Panc1 (cell line): ENCODE measurements at places on chromosomes 1 and 21. TPM values are rescaled to one million over a fixed set of nuclear protein-coding genes. Genes with fewer than 3 reads are reported as not detected.

DNA sequence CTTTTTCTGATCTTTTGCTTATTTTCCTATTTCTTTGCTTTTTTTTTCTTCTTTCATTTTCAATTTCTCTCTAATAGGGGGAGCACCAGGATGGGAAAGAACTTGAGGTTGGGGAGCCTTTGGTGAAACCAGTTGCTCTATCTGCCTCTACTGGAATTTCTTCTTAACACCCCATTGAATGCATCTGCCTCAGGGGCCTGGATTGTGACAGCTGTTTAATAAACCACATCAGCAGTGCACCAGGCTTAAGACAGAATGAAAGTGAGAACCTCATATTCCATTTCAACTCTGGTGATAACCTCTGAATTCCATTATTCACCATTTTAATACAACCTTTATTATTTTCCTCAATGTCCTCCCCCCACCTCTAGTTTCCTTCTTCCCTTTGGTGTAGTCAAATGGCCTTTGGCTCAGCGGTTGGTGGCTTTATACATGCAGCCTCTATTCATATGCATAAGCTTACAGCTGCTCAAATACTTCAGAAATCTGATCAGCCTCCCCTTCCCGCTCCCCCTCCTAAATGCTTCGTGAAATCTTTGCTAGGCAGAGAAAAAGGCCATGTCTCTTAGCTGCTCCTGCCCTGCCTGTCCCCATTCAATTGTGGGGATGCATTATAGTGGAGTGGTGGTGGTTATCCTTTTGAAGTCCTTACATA lies 537.3 kb upstream of the PLXNA2 start:
- no peak for DNase-seq

The CPTP gene
- 52.2 TPM for total RNA-seq

The SNAP47 gene
- 55.6 TPM for total RNA-seq

- DNase-seq, result no peak
These were observed 41.8 kb downstream of the GATAD2B start for GRCh38 chr1:153880962-153881361.

- DNase-seq, result no peak
These were observed 200.1 kb upstream of the C1orf105 start for GRCh38 chr1:172220376-172220775.

The HDAC1 gene
- total RNA-seq, result 256 TPM

DNA sequence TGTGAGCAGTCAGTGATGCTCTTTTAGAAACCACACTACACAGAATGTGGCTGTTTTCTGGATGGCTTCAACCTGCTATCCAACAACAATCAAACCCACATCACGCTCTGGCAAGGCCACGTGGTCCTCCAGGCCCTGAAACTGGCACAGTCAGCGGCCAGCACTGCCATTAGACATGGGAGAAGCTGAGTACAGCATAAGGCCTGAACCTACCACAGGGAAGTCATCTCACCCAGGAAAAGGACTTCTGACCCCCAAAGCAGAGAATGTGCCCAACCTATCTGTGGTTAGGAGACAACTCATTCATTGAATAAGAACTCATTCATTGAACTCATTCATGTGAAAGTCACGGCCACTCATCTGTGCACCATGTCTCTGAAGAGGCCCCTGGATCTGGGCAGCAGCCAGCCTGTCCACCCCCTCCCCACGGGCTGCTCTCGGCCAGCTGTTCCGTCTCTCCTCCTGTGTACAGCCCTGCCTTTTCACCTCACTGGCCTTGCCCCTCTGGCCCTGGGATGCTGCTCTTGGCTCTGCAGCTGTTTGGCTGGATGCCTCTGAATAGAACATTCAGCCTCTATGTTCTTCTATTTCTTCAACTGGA lies 41.1 kb downstream of the C1orf198 start:
- DNase-seq, result no peak

The S100A14 gene
- 0.57 TPM for total RNA-seq

DNA sequence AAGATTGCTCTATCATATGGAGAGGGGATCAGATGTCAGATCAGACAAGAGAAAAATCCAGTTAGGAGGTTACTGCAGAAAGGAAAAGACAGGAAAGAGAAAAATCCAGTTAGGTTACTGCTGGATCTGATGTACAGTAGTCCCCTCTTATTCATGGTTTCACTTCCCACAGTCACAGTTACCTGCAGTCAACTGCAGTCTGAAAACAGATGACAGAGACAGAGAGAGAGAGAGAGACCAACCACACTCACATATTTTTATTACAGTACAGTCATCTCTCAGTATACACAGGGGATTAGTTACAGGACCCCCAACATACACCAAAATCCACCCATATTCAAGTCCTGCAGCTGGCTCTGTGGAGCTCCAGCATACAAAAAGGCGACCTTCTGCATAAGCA lies 29.3 kb downstream of the NUP133 start:
- no peak for DNase-seq

DNA sequence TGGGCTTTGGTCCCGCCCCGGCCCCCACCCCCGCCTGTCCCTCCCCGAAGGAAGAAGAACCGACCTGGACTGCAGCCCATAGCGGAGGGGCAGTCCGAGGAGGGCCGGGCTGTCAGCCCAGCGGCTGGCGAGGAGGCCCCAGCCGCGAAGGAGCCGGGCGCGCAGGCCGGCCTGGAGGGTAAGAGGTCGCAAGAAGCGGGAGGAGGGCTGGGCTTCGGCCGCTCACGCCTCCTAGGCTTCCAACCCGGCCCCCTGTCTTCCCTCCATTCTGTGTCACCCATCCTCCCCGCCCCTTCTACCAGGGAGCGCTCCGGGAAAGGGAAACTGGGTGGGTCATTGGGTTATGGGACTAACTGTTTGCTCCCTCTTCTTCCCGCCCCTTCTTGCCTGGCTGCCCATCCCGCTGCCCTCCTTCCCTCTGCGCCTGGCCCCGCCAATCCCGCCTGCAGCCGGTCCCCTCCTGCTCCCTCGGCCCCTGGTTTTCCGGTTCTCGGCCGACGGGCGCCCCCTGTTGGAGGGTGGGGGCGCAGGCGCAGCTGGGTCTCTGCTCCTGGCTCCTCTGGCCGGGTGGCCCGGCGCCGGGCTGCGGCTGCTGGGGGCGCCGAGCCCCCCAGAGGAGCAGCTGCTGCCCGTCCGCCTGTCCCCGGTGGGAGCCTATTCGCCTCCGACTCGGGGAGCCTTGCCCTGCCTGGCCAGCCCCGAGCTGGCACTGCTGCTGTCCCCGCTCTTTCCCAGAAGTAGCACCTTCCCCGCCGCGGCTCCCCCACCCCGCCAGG lies 2.4 kb downstream of the RUSC1 start:
- DNase-seq, result peak; percentile 50

The TGFB2 gene
- total RNA-seq, result 58.9 TPM

The NCSTN gene
- 93.7 TPM for total RNA-seq

DNA sequence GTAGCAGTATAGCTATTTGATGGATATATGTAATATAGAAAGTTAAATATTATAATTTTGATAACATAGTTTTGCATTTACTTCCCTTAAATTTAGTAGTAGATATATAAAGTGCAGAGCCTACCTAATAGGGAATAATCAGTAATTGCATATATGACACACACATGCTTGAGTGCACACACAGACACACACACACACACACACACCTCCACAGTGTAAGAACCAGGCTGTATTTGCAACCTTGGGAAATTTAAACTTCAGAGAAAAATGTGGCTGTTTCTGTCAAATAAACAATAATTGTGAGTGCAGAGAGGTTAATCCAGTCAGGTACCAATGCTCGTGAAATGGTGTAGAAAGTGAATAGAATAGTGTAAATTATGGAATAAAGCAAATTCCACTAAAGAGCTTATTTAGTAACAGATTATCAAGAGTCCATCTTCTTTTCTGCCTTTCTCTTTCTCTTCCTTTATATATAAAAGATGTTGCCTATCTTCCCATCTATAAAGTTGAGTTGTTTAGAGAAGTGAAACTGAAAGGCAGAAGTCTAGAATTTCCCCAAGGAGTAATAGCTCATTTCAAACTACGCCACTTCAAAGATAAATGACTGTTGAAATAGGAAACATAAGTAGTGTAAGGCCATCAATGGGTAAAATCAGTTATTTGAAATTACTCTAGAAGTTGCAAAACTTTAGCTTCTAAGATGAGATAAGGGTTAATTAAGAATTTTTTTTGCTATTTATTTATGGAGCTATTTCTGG lies 273.7 kb downstream of the SRGAP2C start:
- no peak for DNase-seq

DNA sequence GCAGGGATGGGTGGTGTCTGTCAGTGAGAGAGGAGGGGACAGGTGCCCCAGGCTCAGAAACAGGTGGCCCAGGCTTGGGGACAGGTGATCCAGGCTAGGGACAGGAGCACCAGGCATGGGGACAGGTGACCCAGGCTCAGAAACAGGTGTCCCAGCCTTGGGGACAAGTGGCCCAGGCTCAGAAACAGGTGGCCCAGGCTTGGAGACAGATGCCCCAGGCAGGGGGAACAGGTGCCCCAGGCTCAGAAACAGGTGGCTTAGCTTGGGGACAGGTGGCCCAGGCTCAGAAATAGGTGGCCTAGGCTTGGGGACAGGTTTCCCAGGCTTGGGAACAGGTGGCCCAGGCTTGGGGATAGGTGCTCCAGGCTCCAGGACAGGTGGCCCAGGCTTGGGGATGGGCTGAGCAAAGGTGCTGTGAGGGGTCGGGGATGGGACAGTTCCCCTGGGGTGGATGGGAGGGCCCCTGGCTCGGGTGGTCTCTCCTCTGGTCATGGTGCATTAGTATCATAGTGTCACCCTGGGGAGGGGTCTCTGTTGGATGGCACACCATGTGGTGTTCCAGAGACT lies 87.7 kb upstream of the C1orf174 start:
- DNase-seq, result no peak

GRCh38 chr1:5907966-5908365 lies 84.3 kb downstream of the NPHP4 start:
- DNase-seq, result no peak

- DNase-seq, result no peak
These were observed 725 bp upstream of the VWA1 start for GRCh38 chr1:1434824-1435105.

The ETV3 gene
- 22.2 TPM for total RNA-seq

The TAS1R1 gene
- total RNA-seq, result not detected

DNA sequence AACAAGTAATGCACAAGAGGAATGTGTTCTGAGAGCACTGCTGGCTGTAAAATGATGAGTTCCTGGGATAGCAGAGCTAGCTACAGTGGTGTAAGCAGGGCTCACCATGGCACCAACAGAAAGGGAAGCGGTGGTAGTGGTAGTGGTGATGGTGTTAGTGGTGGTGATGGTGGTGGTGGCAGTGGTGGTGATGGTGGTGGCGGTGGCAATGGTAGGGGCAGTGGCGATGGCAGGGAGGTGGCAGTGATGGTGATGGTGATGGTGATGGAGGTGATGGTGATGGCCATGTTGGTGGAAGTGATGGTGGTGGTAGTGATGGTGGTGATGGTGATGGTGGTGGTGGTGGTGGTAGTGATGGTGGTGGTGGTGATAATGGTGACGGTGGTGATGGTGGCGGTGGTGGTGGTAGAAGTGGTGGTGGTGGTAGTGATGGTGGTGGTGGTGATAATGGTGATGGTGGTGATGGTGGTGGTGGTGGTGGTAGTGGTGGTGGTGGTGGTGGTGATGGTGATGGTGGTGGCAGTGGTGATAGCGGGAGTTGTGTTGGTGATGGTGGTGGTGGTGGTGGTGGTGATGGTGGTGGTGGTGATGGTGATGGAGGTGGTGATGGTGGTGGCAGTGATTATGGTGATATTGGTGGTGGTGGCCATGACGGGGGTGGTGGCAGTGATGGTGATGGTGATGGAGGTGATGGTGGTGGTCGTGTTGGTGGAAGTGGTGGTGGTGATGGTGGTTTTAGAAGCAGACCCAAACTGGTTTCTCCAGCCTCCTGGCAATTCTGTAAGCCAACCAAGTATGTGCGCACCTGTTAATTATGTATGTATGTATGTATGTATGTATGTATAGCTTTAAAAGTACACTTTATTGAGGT lies 254.1 kb downstream of the TRABD2B start:
- DNase-seq, result no peak

DNA sequence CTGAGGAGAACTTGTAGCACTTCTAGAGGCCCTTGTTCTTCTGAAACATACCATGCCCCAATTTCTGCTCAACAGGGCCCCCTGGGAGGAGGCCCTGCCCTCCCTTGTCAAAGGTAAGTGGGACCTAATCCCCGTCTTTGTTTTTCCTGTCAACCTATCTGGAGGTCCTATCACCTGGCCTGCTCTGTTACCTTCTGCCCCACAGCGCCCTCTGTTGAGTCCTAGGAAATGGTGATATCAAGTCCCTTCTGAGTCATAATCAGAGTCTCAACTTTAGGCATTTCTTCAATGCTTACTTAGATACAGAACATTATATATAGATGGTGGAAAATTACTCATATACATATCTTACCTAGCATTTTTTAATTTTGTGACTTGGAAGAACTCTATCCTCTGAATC lies 28.2 kb upstream of the FCRL4 start:
- DNase-seq, result no peak

GRCh38 chr1:1775327-1776226 lies 2.7 kb downstream of the NADK start:
- DNase-seq, result no peak

DNA sequence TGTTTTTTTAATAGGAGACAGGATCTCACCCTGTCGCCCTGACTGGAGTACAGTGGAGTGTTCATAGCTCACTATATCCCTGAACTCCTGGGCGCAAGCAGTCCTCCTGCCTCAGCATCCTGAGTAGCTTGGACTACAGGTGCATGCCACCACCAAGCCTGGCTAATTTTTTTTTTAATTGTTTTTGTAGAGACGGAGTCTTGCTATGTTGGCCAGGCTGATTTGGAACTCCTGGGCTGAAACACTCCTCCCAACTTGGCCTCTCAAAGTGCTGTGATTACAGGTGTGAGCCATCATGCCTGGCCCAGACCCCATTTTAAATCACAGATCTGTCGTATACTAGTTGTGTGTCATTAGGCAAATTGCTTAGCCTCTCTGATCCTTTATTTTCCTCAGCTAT lies 161.1 kb downstream of the DYRK1A start:
- no peak for DNase-seq

DNA sequence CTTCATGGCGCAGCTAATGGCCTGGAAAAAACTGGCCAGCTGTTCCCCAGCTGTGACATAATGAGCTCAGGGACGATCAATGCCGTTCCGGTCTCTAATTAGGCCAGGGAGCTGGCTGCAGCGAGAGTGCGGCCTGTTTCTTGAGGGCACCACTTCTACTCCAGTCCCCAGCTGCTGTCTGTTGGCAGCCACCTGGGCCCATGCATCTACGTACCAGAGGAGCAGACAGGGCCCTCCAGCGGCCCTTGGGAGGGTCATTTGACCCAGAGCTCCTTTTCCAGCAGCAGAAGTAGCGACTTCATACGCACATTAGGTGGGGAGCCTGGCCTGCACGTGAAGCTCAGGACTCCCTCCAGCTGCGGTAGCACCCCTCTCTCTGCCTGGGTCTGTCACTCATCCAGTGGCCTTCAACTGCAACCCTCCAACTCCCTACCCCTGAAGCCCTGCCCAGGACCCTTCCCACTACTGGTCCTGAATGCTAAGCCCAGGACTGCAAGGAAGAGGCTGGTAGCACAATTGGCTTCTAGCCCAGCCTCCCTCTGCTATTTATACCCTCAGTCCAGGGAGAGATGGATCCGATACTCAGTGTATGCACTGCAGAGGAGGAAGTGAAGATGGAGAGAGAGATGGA lies 9.1 kb upstream of the GPR61 start:
- DNase-seq, result no peak

DNA sequence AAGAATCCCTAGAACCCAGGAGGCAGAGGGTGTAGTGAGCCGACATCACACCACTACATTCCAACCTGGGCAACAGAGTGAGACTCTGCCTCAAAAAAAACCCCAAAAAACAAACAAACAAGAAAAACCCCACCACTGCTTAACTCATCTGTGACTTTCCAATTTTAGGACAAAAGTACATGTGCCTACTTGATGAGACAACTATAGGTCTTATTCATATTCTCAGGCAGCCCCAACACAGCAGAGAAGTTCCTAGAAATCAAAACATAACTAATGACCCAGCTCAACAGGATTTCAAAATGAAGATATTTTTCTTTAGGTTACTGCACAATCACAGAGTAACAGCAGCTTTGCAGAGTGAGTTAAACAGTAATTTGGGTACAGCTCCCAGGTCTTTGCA lies 26.4 kb downstream of the TIAM1 start:
- no peak for DNase-seq

The CLDN19 gene
- 0.05 TPM for total RNA-seq
